ENCODE measurements at places on chromosomes 6 and 20.

GRCh38 chr6:51137777-51138176 is 319.1 kb downstream of the TFAP2B start:
- DNase-seq: no peak

- DNase-seq: peak; percentile 56
These were observed 916 bp downstream of the TRIM27 start for GRCh38 chr6:28922821-28923317.

DNA sequence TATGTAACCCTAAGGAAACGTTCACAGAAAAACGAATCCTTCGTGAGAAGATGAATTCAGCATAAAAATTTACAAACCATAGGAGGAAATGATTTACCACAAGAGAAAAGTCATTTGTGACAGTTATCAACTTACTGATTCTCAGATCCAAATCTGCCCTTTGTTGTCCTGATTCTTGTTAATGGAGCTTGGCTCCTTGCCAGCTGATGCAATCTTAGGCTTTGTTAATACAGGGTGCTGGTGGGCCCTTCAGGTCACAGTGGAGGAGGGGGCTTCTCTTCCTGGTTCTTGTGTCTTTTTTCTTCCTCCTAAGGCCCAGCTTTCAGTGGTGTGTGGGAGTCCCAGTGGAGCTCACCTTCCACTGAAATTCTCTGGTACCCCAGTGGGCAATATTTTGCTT is 108.4 kb upstream of the MAP3K7 start:
- DNase-seq: no peak

GRCh38 chr20:18802012-18802634 is 11.5 kb upstream of the SCP2D1 start:
- peak; percentile 47 for DNase-seq

- DNase-seq: no peak
These were observed 294.7 kb downstream of the FARS2 start for GRCh38 chr6:5556011-5556410.

DNA sequence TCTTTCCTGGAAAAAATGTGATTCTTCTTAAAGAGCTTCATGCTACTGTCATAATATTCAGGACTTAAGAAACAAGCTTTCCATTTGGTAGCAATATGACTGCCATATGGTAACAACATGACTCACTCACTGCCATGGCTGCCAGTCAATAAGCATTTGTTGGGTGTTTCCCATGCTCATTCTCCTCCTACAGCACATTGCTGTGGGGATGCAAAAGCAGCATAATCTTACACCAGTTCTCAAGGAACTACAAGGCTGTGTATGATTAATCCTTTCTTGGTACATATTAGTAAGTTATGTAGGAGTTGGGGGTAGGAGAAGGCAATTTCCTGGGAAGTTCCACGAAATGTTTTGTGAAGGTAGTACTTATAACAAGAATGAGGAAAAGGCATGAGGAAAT is 76.7 kb downstream of the CEP162 start:
- no peak for DNase-seq

GRCh38 chr6:90329386-90330077 is 32.9 kb upstream of the BACH2 start:
- DNase-seq: no peak

DNA sequence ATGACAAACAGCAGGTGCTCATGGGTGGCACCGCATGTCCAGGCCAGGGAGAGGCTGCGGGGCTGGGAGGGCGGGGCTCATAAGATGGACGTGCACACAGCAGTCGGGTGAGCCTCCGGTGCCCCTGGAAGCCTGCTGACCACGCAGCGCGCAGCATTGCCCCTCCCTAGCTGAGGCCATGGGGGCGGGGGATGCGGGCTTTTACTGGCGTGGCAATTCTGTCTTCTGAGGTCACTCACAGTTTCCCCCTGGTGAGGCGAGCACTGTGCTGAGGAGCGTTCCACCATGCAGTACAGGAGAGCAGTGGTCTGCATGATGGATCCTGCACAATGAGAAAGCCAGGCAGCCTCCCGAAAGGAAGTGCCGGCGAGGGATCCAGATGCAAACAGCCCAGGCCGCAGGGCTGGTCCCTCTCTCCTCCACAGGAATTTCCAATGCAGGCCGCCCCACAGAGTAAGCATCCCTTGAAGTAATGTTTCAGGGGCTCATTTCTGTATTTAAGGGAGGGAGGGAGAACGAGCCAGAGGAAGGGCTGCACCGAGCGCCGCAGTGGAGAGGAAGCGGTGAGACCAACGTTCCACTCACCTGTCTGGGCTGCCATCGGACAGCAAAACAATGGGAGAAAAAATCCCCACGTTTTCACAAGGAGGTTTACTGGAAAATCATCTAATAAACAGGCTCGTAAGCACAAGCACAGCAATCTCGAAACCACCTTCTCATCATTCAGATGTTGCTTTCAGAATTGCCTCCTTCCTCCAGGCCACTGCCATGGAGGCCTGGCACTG is 56.0 kb downstream of the IRF4 start:
- DNase-seq: no peak

- DNase-seq: peak; percentile 8
These were observed 73.4 kb downstream of the ISM1 start for GRCh38 chr20:13294522-13294921.

DNA sequence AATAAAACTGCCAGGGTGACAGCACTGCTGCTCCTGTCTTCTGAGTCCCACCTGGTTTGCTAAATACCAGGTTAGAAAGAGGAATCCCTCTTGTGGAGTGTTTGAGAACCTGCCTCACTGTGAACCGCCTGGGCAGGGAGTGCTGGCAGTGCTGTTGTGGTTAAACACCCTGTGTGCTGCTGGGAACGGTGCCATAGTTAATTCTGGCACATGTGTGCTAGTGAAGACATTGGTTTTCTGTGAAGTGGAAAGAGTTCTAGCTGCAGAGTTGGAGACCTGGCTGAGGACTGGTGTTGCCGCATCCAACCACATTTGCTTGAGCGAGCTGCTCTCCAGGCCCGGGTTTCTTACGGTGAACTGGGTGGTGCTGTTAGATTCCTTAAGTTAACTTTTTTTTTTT is 72.7 kb downstream of the IGF2R start:
- no peak for DNase-seq

DNA sequence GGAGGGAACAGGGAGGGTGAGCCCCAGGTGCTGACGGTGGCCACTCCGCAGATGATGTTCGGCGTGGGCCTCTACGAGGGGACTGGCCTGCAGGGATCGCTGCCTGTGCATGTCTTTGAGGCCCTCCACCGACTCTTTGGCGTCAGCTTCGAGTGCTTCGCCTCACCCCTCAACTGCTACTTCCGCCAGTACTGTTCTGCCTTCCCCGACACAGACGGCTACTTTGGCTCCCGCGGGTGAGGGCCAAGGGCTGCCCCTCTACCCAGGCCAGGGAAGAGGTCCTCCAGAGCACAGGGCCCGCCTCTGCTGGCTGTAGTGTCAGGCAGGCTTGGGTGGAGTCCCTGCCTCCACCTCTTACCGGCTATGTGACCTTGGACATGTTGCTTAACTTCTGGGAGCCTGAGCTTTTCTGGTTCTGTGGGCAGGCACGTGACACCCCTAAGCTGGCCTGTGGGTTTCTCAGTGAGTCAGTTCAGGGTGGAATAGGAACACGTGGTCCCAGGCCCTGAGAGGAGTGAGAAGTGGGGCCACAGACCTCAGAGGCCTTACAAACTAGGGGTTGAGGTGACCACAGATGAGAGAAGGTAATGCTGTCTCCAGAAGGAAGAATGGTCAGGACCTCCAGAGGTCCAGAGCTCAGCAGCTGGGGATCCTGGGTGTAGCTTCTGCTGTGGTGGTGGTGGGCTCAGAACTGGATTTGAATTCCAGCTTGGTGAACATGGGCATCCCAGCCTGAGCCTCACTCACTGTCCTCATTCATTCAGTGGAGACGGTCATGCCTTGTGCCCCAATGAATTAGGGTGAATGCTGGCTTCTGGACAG is 11.9 kb downstream of the PCIF1 start:
- DNase-seq: no peak

DNA sequence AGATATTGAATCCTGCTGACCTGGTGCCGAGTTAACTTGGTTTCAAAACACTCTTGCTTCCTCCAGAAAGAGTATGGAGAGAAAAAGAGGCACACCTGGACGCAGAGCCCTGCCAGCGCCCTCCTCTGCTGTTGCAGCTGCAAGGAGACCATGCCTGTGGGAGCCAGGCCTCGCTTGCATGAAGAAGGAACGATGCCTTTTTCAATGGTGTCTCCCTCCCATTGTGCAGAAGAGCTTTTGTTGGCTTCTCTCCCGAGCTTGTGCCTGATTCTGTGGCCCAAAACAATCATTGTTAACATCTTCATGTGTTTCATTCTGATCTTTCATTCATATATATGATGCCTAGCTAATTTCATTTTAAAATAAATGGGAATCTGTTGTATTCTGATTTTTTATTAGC is 98.1 kb downstream of the FAM120B start:
- DNase-seq: no peak

DNA sequence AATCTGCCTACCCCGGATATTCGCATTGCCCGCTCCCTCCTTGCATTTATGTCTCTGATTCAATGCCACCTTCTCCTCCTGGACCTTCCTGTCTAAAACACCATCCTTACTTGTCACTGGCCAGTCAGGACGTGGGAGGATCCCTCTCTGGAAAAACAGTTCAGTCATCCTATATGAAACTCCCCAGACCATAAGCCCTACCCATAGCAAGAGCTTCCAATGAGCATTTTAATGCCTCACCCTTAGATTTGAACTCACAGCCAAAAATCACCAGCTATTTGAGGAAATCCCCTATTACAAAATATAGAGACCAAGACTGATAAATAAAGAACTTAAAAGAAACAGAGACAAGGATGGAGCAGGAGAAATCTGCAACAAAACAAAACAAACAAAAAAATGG is 86.4 kb downstream of the SHLD1 start:
- no peak for DNase-seq
